ENCODE measurements at places on chromosomes 11 and 22.

DNA sequence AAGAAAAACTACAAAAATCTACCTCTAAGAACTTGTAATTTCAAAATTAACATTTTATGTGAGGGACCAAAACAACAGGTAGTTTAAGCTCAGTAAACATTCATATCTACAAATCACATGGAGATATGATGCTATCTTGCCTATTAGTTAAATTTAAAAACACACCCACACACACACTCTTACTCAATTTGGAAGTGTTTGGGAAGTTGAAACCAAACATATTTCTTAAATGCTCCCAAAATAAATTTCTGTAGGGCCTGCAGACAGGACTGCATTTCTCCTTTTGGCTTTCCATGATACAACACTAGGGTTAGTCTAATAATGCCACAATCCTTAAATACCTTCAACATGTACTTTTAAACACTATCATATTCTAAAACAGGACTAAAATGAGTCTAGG lies 7.0 kb downstream of the PITPNB start:
- DNase-seq = no peak

DNA sequence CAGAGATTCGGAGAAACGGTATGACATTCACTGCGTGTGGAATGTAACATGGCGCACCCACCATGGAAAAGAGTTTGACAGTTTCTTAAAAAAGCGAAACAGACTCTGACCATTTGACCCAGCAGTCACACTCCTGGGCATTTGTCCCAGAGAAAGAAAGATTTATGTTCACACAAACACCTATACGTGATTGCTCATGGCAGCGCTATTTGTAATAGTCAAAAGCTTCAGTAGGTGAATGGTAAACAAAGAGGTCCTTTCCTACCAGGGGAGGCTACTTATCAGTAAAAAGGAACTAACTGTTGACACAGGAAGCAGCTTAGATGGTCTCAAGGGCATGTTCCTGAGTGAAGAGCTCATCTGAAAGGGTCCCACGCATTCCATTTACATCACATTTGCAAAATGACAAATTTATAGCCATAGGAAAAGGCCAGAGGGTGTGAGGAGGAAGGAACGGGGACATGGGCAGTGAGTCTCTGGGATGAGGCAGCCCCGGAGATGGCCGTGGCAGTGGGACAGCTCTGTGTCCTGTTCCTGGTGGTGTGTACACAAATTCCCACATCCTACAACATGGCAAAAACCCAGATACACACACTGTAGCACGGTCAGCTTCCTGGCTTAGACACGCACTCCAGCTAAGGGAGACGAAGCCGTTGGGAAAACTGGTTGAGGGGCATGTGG lies 14.6 kb upstream of the KRTAP5-6 start:
- no peak for DNase-seq

DNA sequence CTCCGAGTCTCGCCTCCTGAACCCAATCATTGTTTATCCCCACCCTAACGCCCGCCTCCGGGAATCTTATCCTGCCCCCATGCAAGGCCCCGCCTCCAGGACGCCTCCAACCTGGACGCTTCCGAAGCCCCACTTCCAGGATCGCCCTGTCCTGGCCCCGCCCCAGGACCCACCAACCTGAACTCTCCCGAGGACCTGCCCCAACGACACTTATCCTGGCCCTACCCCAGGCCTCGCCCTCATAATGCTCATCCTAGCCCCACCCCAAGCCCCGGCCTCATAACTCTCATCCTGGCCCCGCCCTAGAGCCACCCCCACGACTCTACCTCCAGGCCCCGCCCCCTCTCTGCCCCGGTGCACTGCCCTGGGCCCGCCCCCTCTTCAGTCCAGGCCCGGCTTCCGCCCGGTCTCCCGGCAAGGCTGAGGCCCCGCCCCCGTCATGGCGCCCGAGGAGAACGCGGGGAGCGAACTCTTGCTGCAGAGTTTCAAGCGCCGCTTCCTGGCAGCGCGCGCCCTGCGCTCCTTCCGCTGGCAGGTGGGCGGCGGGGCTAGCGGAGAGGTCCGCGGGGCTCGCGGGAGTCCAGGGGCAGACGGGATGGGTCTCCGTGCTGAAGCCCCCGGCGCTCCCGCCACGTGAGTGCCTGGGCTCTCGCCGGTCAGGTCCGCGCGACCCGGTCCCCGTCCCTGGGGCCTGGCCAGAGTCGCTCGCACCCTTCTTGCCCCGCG lies 45.7 kb upstream of the DEFB108B start:
- no peak for DNase-seq

- no peak for DNase-seq
These were observed 11.7 kb upstream of the SORL1-AS1 start for GRCh38 chr11:121464352-121464946.

- DNase-seq = peak; percentile 15
These were observed 432.7 kb downstream of the TBC1D22A start for GRCh38 chr22:47195156-47195483.

- no peak for DNase-seq
These were observed 746.1 kb downstream of the CNTN5 start for GRCh38 chr11:99766811-99767210.

- DNase-seq = no peak
These were observed 668.2 kb upstream of the TENM4 start for GRCh38 chr11:80109031-80109430.

GRCh38 chr11:132330515-132330914 lies 960.1 kb downstream of the NTM start:
- DNase-seq = no peak

- no peak for DNase-seq
These were observed 13.2 kb downstream of the ANKK1 start for GRCh38 chr11:113400631-113401230.

DNA sequence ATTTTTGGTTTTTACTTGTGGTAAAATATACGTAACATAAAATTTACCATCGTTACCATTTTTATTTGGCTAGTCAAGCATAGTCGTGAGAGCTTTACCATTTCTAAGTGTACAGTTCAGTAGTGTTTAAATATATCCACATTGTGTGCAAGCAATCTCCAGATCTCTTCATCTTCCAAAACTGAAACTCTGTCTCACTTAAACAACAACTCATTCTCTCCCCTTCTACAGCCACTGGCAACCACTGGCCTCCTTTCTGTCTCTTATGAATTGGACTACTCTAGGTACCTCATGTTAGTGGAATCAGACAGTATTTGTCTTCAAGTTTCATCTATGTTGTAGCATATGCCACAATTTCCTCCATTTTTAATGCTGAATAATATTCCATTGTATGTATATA lies 37.4 kb downstream of the SMC1B start:
- DNase-seq = no peak

GRCh38 chr22:22073769-22074561 lies 91.4 kb upstream of the TOP3B start:
- DNase-seq = no peak

DNA sequence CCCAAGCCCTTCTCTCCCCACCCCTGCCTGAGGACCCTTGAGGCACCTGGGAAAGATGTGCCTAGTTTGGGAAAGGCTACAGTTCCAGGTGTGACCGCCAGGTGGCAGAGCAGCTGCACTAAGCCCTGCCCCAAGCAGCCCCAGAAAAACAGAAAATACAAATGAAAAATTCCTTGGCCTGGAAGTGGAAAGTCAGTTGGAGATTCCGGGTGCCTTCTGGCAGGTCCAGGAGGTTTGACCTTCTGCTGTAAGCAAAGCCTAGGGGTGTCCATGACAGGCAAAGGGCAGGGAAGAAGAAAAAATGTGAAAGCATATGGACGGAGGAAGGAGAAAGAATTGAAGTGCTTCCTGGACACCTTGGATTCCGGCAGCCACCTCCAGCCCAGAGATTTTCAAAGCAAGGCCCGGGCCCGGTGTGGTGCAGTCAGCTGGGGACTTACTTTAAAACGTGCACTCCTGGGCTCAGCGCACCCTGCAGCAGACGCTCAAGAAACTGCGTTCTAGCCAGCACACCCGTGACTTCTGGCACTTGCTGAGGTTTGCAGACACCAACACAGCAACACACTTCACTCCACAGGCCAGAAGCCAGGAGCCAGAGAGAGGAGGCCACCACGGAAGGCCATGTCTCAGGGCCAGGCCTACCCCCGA lies 37.3 kb upstream of the SLC22A12 start:
- DNase-seq = peak; percentile 66

GRCh38 chr22:27674261-27674923 lies 127.2 kb downstream of the MN1 start:
- no peak for DNase-seq

GRCh38 chr11:61454520-61454919 lies 24.6 kb downstream of the SDHAF2 start:
- DNase-seq = no peak

DNA sequence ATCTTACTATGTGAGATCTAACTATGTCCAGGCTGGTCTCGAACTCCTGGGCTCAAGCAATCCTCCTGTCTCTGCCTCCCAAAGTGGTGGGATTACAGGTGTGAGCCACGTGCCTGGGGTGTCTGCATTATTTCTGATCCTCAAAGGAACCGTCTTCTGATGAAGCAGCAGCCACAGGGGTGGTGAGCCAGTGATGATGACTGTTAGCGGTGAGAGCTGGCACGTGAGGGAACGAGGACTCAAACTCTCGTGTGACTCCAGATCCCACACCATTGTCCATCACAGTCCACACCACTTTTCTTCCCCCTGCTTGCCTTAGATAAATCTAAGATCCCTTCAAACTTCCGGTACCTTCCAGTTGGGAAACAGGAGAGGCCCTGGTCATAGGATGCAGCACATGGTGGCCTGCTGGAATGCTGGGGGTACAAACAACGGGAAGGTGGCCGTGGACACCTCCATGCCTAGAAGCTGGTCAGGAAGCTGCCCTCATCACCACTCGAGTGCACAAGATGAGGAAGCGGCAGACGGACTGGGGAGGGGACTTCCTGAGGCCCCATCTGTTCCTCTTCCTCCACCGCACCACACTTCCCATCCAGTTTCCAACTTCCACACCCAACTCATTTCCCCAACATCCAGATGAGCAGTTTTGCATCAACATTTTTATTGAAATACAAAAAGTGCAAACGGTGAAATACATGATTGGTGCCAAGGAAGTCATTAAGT lies 23.8 kb downstream of the ARHGAP1 start:
- no peak for DNase-seq

- DNase-seq = no peak
These were observed 24.1 kb upstream of the LRRC32 start for GRCh38 chr11:76694664-76695063.

GRCh38 chr11:35272391-35272902 lies 133.5 kb downstream of the CD44 start:
- DNase-seq = no peak

DNA sequence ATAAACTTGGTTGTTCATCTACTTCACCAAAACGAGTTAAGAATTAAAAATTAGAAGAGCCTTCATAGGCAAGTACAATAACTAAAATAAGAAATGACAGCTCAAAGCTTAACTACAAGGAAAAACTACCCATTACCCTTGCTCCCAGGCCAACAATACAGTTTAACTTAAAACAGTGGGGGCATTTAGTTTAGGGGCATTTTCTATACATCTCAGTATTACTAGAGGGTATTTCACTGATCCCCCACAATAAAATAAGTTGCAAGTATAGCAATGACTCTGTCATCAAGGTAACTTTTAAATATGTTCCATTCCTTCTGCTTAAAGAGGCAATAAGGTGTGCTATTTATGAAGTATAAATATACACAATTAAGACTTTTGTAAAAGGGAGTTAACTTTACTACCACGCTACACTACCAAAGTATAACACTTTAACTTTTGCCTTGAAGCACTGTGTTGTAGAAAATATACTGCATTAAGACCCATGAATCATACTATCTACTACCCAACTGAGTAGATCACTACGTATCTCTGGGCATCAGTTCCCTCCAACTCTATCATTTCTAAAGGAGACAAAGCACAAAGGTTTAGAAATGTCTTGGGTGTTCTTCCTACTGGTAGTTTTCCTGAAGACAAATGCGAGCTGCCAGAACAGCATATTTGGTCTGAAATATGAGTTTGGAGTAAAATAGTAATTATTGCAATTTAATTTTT lies 29.8 kb downstream of the CHORDC1 start:
- DNase-seq = no peak

- DNase-seq = no peak
These were observed 255.9 kb downstream of the INSC start for GRCh38 chr11:15370495-15371147.

DNA sequence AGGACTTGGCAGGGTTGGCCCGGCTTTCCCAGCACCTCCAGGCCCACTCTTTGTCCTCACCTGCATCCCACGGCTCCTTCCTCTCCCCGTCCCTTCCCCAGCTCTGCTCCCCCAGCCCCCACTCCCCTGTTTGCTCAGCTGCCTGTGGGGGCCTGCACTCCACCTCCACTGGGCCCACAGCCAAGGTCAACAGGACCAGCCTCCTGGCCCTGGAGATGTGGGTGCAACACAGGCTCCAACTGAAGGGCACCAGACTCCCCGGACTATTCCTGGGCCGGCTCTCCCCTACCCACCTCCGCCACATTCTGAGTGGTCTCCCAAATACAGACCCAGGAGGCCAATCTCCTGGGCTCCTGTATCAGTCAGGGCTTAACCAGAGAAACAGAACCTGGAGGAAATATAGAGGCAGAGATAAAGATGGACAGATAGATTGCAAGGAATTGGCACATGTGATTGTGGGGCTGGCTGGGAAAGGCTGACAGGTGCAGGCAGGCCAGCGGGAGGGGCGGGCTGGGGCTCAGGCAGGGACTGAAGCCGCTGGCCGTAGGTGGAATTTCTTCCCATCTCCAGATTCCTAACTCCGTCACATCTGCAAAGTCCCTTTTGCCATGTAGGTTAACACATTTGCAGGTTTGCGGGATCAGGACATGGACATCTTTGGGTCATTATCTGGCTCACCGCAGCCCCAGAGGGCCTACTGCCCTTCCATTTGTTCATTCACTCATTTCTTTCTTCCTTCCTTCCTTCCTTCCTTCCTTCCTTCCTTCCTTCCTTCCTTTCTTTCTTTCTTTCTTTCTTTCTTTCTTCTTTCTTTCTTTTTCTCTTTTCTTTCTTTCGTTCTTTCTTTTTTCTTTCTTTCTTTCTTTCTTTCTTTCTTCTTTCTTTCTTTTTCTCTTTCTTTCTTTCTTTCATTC lies 45.8 kb upstream of the MYH9 start:
- DNase-seq = peak; percentile 82

DNA sequence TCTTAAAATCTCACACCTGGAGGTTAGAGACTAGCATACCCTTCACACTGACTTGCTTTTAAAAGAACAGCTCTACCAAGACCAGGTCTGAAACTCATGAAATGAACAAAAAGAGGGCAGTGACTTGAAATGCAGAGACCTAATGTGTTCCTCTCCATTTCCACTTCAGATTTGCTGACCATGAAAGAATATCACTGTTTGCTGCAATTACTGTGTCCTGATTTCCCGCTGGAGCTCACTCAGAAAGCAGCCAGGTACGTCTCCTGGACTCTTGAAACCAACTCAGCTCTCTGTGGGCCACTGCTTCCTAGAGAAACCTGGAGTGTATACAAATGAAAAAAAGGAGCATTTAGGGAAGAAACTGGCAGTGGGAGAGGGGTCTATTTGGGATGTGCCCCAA lies 39.2 kb downstream of the ARFGAP2 start:
- DNase-seq = no peak

- DNase-seq = no peak
These were observed 38.3 kb upstream of the GRAMD1B start for GRCh38 chr11:123391646-123392348.
